Activated CD4-positive, alpha-beta T cell treated with anti-CD3 and anti-CD28 coated beads for 48 hours (primary cell): ENCODE measurements at places on chromosomes 3 and 15.

DNA sequence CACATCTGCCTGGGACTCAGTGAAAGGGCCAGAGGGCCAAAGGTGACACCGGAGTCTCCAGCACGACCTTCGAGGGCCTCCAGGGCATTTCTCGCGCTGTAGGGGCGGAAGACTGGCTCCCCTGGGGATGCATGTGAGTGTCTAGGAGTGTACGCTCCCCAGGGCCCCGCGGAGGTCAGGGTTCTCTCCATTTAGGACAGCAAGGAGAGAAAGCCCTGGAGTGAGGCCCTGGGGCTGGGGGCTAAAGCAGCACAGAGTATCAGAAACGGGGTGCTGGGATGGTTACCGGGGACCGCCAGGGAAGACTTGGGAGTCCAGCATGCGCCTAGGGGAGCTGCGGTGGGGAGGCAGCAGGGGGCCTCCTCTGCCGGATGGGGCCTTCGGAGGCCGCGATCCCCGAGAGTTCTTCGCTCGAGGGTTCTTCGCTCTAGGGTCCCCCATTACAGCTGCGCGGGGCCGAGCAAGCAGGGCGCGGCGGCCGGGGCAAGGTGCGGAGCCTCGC is 595 bp upstream of the APBA2 start:
- no peak for DNase-seq

- no peak for DNase-seq
These were observed 2.7 kb downstream of the CCR1 start for GRCh38 chr3:46205286-46205960.

- no peak for DNase-seq
These were observed 29.1 kb downstream of the PLXND1 start for GRCh38 chr3:129577366-129577765.

- no peak for DNase-seq
These were observed 28.9 kb downstream of the TBL1XR1 start for GRCh38 chr3:177168431-177168830.
